HFF-Myc (cell line): ENCODE measurements at places on chromosomes 7 and 10.

GRCh38 chr7:101399759-101400158 lies 37.1 kb downstream of the COL26A1 start:
- DNase-seq, result no peak

DNA sequence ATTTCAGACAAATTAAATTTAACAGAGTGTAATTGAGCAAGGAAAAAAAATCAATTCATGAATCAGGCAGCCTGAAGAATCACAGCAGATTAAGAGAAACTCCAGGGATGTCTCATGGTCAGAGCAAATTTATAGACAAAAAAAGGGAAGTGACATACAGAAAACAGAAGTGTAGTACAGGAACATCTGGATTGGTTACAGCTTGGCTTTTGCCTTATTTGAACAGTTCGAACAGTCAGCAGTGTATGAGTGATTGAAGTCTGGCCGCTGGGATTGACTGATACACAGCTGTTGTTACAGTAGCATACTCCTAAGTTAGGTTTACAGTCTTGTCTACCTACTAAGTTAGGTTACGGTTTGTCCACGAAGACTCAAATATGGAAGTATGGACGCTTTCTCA lies 255.3 kb downstream of the HPSE2 start:
- DNase-seq, result no peak

DNA sequence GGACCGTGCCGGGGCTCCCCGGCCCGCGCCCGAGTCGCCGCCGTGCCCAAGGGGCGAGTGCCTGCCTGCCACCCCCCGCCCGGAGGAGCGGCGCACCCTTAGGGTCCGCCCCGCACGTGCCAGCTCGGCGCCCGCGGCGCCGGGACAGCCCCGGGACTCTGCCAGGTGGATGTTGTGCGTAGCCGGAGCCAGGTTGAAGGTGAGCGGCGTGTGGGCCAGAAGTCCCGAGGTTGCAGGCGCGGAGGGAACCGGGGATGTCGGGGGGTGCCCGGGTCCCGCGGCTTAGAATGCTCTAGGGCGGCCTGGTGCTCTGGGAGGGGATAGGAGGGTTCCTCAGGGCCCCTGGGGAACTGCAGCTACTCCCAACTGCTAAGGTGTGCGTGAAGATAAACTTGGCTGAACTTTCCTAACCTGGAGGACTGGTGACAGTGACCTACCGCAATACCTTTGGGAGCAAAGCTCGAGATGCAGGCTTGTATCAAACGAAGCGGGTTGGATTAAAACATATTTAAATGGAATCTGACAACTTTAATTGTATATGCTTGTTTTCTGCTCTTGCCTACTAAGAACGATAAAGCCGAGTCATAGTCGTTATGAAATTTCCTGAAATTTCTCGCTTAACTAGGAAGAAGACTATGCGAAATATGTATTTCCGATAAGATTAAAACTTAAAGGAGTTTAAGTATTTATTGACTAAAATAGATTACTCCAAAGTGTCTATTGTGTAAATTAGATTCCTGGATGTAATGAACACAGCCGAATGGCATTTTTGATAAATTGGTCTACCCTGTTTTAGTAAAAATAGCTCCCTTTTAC lies at the start of gene CUX1:
CUX1 (plus strand) TSS at position 156 of the 816 bp plus-strand sequence; CDS start at position 170, 14 bp downstream.
- DNase-seq, result no peak

GRCh38 chr7:35465791-35466336 lies 212.0 kb upstream of the TBX20 start:
- no peak for DNase-seq

DNA sequence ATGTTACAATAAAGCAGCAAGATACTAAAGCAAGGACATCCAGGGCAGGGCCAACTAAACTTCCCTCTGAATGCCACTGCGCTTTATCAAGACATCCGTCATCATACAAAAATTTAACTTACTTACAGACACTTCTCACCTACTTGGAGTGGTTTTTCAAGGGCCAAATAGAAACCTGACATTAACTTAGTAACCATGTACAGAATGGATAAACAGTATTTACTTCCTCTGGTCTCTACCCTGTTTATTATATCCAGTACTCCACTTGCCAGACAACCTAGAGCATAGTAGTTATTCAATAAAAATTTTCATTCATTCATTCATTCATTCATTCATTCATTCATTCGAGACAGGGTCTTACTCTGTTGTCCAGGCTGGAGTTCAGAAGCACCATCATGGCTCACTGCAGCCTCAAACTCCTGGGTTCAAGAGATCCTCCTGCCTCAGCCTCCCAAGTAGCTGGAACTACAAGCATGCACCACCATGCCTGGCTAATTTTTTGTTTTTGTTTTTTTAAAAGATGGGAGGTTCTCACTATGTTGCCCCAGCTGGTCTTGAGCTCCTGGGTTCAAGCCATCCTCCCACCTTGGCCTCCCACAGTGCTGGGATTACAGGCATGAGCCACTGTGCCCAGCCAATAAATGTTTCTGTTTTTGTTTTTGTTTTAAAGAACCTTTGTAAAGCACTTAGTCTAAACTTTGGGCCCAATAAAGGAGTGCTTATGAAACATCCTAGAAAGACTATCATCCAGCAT lies 19.0 kb downstream of the SMURF1 start:
- DNase-seq, result no peak

DNA sequence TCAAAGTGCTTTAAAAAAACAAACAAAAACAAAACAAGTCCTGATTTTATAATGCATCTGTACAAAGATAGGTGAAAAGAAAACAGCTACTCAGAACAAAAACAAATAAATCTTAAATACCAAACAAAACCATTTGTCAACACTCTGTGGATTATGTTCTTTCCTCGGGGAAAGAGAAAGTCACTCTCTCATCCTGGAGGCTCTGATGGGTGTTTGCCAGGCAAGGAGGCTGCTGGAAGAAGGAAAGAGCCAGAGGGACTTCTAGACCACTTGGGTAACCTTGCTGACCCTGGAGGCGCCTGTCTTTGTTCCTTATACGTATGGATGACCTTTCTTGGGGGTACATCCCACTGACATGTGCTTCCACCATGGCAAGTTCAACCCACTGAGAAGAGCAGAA lies 92.8 kb downstream of the ZRANB1 start:
- DNase-seq, result no peak

DNA sequence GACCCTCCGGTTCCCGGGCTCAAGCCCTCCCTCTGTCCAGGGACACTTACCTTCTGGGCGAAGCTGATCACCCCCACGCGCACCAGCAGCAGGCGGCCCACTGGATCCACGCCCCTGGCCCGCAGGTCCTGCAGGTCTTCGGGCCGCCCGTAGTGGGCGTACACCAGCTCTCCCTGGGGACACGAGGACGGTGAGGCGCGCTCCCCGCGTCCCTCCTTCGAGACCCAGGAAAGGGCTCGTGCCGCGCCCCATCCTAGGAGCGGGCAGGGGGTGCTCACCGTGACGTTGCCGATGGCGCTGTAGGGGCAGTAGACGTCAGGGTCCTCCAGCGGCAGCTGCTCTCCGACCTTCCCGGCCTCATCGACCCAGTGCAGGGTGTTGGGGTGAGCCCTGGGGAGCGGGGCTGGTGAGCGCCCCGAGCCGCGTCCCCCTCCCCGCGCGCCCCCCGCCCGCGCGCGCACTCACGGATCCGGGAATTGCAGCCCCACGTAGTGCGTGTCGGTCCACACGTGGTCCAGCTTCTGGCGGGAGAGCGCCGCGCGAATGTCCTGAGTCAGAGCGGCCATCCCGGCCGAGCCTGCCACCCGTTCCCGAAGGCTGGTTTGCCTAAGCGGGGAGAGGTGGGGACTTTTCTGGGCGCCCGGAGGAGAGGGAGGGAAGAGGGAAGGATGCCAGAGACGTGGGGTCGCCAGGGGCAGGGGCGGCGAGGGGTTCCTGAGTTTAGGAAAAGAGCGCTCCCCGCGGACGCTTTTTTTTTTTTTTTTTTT lies 8.2 kb downstream of the TFR2 start:
- DNase-seq, result no peak

DNA sequence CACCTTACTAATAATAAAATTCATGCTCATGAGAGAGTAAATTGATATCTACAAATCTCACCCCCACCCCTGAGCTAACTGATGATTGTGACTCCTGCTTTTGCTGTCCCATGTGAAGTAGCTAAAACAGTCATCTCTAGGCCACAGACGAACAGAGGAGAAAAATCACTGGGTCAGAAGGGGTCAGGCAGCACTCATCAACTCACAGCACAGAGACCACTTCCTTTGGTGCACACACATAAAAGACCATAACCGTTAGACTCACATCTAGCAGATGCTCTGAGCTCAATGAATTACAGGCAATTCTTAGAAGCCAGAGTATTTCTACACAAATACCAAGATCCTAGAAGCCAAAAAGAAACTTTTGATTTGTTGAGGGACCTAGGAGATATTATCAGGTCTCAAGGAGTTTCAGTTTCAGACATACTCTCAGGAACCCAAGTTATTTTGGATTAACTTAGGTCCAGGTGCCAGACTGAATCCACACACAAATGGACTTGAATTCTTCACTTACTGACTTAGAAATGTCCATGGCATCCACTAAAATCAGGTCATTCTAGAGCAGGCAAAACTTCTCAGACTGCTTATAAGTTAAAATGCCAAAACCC lies 65.0 kb upstream of the TES start:
- no peak for DNase-seq

DNA sequence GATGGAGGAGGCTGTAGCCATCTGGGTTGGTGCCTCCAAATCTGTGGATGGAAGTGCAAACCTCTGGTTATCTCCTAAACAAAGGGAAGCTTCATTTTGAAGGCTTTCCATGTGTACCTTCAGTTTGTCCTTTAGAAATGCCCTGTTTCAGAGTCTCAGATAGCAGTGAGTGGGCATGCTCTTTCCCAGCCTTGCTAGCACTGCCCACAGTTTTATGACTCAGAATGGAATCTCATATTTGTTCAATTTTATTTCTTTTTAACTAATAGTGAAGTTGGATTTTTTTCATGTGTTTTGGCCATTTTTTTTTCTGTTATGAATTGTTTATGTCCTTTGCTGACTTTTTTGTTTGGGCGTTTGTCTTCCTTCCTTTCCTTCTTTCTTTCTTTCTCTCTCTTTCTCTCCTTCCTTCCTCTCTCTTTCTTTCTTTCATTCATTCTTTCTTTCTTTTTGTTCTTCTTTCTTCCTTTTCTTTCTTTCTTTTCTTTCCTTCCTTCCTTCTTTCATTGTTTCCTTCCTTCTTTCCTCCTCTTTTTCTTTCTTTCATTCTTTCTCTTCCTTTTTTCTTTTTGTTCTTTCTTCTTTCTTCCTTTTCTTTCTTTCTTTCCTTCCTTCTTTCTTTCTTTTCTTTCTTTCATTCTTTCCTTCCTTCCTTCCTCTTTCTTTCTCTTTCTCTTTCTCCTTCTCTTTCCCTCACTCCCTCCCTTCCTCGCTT lies 25.6 kb downstream of the PRF1 start:
- no peak for DNase-seq

DNA sequence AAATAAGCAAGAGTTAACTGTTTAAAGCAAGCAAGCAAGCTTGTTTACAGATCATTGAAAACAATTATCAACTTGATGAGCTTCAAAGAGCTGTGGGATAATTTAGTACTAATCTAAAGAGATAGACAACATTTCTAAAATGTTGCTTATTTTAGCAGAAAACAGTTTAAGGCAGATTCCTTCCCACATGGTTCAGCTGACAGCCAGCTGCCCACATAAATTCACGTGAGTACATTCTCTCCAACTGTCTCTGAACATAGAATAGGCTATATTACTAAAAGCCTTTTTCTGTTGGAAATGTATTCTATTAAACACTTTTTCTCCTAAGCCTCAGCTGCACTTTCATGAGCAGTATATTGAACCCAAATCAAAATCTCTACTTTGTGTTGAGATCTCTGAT lies 174.1 kb downstream of the LRRN3 start:
- DNase-seq, result no peak

GRCh38 chr10:6348096-6348874 lies 145.6 kb downstream of the PFKFB3 start:
- DNase-seq, result no peak

DNA sequence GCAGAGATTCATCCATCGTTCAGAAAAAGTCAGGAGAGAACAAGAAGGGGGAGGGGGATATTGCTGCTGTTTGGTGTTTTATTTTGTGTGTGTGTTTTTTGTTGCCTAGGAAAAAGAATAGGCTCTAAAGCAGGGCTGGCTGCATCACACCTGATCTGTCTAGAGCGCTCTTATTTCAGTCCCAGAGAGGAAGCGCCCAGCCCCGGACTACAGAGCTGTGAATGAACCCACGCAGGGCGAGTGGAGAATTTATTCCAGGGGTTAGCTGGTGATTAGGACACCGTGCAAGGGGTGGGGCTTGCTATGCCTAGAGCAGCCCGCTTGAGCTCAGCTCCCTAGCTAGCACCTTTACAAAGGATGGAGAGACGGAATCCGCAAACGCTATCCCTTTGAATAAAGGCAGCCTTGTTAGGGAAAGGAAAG lies 621 bp upstream of the FAM13C start:
- no peak for DNase-seq

GRCh38 chr7:138834583-138834982 lies 36.6 kb upstream of the ATP6V0A4 start:
- no peak for DNase-seq

GRCh38 chr10:126081841-126082466 lies 185.6 kb downstream of the FANK1 start:
- no peak for DNase-seq

- no peak for DNase-seq
Measured at GRCh38 chr10:79319115-79319771, 28.0 kb upstream of the PPIF start.

- no peak for DNase-seq
Measured at GRCh38 chr10:79073784-79074432, 5.1 kb downstream of the ZMIZ1 start.

DNA sequence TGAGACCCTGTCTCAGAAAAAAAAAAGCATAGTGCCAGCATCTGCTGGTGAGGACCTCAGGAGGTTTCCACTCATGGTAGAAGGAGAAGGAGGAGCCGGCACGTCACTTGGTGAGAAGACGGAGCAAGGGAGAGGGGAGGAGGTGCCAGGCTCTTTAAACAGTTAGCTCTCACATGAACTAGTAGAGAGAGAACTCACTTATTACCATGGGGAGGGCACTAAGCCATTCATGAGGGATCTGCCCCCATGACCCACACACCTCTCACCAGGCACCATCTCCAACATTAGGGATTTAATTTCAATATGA lies 62.9 kb upstream of the VKORC1L1 start:
- DNase-seq, result no peak

DNA sequence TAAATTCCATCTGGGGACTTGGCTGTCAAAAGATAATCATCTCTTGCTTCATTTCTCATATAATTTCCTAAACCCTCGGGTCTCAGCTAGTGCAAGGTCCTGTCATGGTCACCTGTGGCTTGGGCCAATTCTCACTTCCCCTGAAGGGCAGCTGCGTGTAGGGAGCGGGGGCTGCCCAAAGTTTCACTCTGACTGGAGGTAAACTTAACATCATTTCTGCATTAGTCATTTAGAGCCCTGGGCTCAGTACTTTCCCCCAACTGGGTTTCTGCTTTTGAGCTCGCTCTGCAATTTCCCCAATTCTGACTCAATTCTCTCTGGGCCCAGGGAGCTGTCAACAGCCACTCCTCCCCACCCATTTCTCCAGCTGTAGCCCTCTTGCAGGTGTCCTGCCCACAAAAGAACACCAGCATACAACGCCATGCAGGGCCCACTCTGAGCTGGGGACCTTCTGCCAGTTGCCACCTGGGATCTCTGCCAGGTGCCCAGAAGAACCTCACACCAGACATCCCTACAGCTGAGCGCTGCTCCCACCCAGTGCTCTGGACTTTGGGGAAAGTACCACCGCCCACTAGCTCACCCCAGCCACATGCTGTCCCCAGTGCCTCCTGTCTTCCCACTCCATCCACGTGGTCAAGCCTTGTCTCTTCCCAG lies 37.9 kb downstream of the VOPP1 start:
- DNase-seq, result no peak

- no peak for DNase-seq
Measured at GRCh38 chr7:120168066-120168465, 104.9 kb upstream of the KCND2 start.

- DNase-seq, result no peak
Measured at GRCh38 chr7:83696101-83696500, 47.2 kb upstream of the SEMA3E start.

GRCh38 chr7:92415225-92415624 lies 32.1 kb upstream of the GATAD1 start:
- no peak for DNase-seq
